Fibroblast of lung (primary cell): ENCODE measurements at places on chromosomes 5 and 9. TPM values are rescaled to one million over a fixed set of nuclear protein-coding genes. Genes with fewer than 3 reads are reported as not detected.

The N4BP3 gene
- 0.06 and 0.19 TPM in 2 replicates for polyA plus RNA-seq

The SOX30 gene
- polyA plus RNA-seq: 0.02 and 0.05 TPM in 2 replicates

The CD14 gene
- 0.32 and 0.45 TPM in 2 replicates for polyA plus RNA-seq

The SKP2 gene
- 22.4 and 30.8 TPM in 2 replicates for polyA plus RNA-seq

The CCDC180 gene
- polyA plus RNA-seq: 0.26 and 0.73 TPM in 2 replicates

The ZCCHC10 gene
- 29.5 and 33.1 TPM in 2 replicates for polyA plus RNA-seq

The NDUFS4 gene
- polyA plus RNA-seq: 141 and 194 TPM in 2 replicates

The MAP3K1 gene
- 3.5 and 5.3 TPM in 2 replicates for polyA plus RNA-seq

The CCL27 gene
- 0.09 TPM in 1 of 2 replicates, not detected in the other for polyA plus RNA-seq

The C5orf15 gene
- polyA plus RNA-seq: 87.2 and 111 TPM in 2 replicates

The CDO1 gene
- polyA plus RNA-seq: 0.85 and 2.2 TPM in 2 replicates

The GPR150 gene
- 0.23 and 0.43 TPM in 2 replicates for polyA plus RNA-seq

The SLC36A2 gene
- not detected in 2 replicates for polyA plus RNA-seq

The CXXC5 gene
- 15.8 and 18.6 TPM in 2 replicates for polyA plus RNA-seq

The SPOCK1 gene
- polyA plus RNA-seq: 34.9 and 44.9 TPM in 2 replicates

The FBXW11 gene
- polyA plus RNA-seq: 42.7 and 52.6 TPM in 2 replicates

The ANKRD55 gene
- 0.25 TPM in 1 of 2 replicates, not detected in the other for polyA plus RNA-seq

The EXOSC2 gene
- polyA plus RNA-seq: 29.6 and 46.1 TPM in 2 replicates
